Endothelial cell (in vitro differentiated cells): ENCODE measurements at places on chromosomes 1 and 21. TPM values are rescaled to one million over a fixed set of nuclear protein-coding genes. Genes with fewer than 3 reads are reported as not detected.
A peak's percentile ranks its signal among the peaks of the same experiment; 100 is the strongest.

DNA sequence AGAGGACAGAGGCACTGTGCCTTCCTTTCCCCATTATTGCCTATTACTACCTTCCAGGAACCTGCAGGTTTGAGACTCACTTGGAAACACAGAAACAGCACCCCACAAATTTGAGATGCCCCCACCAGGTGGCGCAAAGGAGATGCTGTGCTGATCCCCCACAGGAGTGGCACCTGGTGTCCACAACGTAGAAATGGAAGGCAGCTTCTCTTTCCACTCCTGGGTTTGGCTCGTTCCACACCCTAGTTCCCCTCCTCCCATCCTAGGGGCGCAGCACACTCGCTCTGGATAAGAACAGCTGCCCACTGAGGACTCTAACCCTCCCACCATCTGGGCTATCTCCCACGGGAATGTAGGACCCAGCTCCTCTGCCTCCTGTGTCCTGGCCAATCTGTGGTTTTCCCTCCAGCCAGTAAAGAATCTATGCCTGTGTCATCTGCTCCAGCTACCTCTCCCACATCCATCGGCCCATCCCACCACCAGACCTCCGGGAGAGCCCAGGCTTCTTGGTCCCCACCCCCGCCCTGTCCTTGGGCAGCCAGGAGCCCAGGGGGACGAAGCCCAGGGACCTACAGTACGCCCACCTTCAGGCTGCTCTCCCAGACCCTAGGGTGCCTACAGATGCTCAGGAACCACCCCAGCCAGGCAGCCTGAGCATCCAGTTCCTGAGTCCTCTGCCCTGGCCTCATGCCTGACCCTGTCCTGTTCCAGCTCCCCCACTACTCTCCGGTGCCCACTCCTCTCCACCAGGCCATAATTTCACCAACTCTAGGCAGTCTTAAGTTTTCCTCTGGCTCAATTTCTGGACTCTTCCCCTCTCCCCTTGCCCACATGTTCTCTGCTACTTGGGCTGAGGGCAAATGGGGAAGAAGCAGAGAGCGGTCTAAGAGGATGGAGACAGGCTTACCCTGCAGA, 549 bp downstream of the THBS3 start:
- peak; percentile 89 for DNase-seq

Gene ST6GALNAC3
- 46.8 TPM for total RNA-seq

- DNase-seq, result no peak
Observed at GRCh38 chr1:115476616-115477015, 138.6 kb upstream of the NGF start.

DNA sequence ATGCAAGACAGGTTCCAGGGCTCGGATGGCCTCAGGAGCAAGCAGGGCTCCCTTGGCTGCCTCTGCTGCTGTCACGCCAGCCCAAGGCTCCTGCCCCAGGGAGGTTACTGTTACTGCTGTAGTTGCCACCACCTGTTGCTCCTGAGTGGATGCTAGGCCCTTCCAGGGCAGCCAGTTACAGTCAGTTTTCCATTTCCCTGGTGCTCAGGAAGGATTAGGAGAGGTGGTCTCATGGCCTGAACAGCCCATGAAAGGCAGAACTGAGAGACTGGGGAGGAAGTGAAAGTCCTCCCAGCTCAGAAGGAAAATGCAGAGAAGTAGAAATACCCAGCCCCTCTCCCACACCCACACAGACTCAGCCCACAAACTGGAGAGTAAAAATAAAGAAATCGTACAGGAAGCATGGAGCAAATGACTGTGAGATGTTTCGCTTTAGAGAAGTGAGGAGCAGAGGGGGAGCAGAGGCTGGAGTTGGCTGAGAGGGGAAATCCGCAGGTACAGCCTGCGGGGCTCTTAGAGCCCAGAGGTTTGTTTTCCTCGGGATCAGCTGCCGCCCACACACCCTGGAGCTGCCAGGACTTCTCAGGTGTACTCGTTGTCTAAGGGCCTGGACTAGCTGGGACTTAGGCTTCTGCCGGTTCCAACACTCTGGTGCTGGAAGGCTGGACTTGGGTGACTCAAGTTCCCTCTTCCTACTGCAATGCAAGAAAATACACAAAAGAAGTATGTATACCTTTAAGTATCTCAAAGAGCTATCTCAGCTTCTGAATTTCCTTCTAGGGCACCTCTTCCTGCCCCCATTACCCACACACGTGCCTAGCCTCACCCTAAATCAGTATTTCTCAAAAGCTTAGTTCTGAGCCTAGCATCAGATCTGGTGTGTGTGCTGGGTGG, 2.3 kb downstream of the IL6R start:
- no peak for DNase-seq

DNA sequence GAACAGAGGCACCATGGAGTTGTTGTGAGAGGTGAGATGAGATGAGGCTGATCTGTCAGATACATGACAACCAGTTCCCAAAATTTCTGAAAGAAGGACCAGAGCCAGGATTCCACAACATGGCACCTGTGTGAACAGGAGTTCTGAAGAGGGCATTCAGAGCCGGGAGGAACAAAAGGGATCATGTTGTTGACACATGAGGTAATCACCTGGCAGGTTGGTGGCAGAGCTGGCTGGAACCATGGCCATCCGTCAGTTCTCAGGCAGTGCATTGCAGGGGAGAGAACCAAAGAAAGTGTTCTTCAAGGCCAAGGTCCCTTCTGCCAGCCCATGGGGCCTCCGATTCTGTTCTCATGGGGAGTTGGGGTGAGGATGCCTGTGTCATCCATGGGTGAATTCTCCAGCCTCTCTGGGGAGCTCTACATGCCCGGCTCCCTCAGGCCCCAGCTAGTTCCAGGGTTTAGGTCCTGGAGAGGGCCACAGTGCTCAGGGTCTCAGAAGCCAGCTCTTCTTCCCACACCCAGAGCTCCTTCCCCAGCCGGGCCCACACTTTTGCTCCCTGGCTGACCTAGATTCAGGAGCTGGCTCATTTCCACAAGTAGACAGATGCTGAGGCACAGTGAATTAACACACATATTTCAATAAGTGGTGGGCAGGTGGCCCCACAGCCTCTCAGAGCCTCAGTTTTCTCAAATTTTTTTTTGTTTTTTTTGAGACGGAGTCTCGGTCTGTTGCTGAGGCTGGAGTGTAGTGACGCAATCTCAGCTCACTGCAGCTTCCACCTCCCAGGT, 49.1 kb upstream of the CTPS1 start:
- DNase-seq, result no peak

Gene ORC1
- total RNA-seq, result 4.9 TPM

DNA sequence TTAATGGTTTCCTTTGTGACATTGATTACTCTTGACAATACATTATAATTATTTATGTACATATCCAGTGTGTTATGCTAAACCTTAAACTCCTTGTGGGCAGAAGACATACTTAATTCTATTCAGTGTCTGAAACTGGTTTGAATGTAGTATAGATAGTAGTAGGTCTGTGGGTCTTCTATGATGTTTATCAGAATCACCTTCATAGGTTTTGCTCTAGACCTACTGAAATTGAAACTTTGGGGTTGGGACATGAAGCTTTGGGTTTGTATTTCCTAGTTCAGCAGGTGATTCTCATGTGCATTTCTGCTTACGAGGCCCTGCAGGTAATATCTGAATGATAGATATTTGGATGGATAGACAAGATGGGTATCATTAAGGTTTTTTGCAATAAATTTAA, 48.6 kb downstream of the MIGA1 start:
- no peak for DNase-seq
